IPS-NIHi11 (cell line): ENCODE measurements at places on chromosomes 4 and X.

DNA sequence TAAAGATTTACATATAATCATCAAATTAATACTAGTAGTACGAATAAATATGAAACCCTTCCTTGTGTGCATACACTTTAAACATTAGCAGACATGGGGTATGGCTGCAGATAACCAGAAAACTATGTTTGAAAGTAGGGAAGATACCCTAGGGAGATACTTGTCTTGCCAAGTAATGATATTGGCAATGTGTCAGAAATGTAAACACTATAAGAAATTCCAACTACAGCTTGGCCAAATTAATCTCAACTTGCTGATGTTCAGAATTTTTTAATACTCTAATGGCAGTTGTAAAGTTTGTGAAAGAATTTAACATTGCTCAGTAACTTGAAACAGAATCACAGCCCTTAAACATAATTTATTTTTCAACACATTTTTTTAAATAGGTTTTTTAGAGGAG, 27.4 kb upstream of the HPGD start:
- DNase-seq: no peak

DNA sequence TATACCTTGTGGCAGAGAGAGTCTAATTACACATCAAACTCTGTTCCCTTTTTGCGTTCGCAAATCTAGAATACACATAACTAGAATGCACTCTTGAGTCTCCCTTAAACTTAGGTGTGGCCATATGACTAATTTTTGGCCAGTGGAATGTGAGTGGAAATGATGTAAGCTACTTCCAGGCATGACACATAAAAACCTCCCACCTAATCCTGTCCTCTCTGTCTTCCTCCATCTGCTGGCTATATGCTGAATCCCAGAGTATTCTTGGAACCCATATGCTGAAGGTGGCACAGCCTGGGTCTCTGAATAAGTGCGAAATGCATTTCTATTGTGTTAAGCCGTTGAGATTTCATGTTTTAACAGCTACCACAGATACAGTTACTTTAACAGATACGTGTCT, 269.9 kb upstream of the NRK start:
- DNase-seq: no peak

GRCh38 chrX:137848266-137848905, 282.5 kb downstream of the ZIC3 start:
- no peak for DNase-seq

DNA sequence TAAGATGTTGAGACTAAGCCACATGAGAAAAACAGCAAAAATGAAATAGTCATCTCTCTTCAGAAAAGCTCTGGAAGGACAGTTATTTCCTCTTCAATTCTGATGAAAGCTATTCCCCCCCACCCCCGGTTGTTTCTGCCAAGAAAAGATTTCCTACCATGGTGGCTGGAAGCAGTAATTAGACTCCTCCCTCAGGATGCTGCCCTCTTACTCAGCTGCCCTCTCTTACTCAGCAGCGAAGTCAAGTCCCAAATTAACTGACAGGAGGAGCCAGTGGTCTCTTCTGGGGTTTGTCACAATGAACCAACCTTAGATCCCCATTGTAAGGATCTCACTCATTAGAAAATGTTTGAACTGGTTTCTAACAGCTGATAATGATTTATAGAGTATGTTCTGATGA, 38.0 kb downstream of the GPM6B start:
- peak; percentile 33 for DNase-seq

DNA sequence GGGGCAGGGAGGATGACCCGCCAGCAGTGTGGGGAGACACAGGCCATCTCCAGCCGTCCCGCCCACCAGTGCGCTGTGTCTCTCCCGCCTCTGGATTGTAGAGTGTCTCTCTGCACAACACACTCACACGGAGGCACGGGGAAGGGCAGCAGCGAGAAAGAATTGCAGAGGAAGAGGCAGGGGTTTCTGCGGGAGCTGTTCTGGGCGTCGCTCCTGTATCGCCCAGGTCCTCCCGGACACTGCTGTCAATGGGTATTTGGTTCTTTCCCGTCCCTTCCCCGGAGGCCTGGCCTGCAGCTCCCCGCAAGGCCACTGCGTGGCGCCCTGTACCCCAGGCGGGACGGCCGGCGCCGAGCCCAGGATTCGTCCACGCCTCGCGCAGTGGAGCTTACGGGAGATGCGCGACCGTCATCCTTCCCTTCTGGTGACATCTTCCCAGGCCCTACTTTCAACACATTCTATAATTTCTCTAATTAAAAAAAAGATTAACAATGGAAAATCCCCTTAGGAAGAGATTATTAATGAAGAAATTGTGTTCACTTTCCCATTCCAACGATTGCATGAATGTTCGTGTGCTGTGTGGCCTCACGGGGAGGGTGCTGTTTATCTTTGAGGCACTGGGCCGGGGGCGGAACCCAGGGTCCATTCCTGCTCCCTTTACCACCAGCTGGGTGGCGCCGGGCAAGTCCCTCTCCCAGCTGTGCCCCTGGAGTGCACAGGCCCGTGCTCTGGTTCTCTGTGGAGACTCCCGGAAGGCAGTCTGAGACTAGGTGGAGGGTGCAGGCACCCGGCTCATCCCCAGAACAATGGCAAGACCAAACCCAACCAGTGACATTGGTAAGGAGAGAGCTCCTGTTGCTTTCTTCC, 95.7 kb downstream of the CPZ start:
- peak; percentile 94 for DNase-seq

GRCh38 chr4:14925471-14925870, 76.8 kb upstream of the CPEB2 start:
- no peak for DNase-seq

GRCh38 chr4:156347412-156348075, 393.9 kb upstream of the CTSO start:
- no peak for DNase-seq

- DNase-seq: peak; percentile 19
Observed at GRCh38 chr4:30716158-30716557, 4.0 kb upstream of the PCDH7 start.

DNA sequence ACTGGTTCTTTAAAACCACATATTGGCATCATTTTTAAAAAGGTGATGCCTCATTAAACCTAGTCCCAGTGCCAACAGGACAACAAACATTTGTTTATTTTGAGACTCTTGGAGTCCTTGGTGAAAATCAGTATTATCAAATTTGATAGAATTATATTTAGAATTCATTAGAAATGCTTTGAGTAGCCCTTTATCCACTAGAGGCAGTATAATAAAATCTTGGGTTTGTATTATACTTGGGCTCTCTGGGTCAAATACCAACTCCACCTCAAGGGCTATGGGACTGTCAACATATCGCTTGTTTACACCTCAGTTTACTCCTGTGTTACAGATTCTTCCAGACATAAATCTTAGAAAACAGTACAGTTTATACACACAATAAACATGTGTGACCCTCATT, 335.7 kb upstream of the FSTL5 start:
- DNase-seq: peak; percentile 32

DNA sequence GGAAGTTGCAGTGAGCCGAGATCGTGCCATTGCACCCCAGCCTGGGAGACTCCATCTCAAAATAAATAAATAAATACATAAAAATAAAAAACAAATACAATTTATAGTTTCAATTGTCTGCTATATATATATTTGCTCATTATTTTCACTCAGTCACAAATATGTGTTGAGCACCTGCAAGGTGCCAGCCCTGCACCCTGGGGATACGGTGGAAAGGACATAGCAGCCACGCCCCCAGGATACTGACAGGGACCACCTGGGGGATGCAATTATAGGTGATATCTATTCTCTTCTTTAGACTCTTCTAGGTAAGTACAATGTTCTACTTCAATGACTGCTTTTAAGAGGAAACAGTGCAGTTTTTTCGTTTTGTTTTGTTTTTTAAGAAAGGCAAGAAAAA, 85.0 kb downstream of the JAKMIP1 start:
- DNase-seq: no peak

- no peak for DNase-seq
Observed at GRCh38 chrX:17869580-17869979, 8.5 kb upstream of the RAI2 start.

DNA sequence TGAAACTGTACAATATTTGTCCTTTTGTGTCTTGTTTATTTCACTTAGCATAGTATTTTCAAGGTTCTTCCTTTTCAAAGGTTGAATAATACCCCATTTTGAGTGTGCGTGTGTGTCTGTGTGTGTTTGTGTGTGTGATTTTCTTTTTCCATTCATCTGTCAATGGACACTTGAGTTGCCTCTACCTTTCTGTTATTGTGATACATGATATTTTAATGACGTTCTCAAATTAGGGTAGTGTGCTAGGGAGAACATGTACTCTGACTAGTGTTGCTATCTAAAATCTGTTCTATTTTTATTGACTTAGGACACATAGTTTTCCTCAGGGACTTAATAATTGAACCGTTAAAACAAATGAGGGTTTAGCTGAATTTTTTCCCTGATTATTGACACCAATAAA, 9.9 kb downstream of the MMRN1 start:
- no peak for DNase-seq

GRCh38 chrX:143788265-143788664, 67.7 kb upstream of the SPANXN2 start:
- DNase-seq: peak; percentile 3

DNA sequence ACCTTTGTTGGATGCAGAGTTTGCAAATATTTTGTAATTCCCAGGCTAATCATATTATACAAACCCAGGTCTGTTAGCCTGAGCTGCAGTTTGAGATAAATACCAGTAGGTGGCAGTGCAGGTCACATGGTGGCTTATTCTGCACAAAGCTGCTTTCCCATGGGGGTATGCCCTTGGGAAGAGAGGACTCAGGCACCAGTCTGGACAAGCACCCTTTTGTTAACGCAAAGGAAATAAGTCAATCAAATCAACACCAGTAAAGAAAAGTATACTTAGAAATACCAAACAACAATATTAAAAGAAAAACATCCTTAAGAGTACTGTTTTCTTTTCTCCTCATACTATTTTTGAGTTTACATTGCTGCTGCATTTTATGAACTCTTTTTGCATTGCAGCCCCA, 389.0 kb upstream of the ZFP42 start:
- DNase-seq: peak; percentile 76

GRCh38 chr4:73776321-73776729, 36.0 kb downstream of the CXCL8 start:
- DNase-seq: no peak

DNA sequence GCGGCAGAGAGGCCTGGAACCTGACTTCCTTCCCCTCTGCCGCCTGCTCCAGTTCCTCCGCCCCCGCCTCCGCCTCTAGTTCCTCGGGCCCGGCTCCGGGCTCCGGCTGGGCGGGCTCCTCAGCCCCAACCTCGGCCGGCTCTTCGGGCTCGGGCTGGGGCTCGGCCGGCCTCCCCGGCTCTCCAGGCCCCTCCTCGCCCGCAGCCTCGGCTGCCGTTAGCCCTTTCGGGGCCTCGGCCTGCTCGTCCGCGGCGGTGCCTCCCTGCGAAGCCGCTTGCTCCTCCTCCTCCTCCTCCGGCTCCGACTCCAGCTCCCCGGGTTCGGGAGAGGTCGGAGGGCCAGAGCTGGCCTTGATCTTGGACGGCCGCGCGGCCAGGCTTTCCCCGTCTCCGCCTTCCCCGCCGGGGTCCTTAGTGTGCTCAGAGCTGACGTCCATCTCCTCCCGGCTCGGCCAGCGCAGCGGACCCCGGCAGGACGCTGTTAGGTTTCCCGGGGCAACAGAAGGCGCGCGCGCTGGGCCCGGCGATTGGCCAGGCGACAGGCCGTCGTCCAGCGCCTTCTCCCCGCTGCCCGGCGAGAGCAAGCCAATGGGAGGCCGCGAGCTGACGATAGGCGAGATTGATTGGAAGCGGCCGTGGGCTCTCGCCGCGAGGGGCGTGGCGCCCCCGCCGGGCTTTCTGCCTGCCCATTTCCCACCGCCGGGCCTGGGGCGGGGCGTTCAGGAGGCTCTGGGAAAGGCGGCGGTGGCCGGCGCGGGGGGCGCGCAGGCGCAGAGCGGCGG, 479 bp upstream of the TADA2B start:
- peak; percentile 100 for DNase-seq

GRCh38 chr4:26319467-26319948, 1.3 kb upstream of the RBPJ start:
- DNase-seq: peak; percentile 89

DNA sequence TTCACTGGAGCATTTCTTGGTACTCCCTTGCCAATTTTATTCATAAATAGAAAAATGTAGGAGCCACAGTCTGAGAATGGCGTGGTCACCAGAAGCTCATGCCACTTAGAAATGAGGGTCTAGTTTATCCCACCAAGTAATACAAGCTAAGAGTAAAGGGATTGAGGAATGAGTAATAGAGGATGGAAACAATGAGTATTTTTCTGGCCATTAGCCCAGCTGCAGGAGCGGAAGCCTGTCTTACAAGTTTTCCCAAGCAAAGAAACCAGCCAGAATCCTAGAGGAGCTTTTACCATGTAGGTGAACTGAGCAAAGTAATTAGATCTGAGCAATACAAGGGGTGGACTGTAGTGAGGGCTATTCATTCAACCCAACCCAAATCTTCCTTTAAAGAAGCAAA, 160.7 kb upstream of the NPY2R start:
- no peak for DNase-seq

DNA sequence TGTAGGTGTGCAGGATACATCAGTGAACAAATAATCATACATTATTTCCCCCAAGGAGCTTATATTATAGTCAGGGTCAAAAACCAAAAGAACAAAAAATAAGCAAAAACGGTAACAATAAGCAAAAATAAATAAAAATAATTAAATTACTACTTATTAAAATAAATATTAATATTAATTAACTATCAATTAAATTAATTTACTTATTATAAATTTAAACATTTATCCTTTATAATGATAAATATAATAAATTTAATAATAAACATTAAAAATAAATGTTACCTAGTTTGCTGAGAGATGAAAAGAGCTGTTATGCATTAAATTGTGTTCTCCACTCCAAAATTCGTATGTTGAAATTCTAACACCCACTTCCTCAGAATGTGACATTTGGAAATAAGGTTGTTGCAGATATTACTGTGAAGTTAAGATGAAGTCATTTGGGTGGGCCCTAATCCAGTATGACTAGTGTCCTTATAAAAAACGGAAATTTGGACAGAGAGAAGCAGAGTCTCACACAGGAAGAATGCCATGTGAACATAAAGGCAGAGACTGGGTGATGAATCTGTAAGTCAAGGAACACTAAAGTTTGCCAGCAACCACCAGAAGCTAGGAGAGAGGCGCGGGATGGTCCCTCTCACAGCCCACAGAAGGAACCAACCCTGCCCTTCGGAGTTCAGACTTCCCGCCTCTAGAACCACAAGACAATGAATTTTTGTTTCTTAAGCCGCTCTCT, 67.2 kb upstream of the IBSP start:
- no peak for DNase-seq
